ENCODE measurements at places on chromosomes 5 and 9. TPM values are rescaled to one million over a fixed set of nuclear protein-coding genes. Genes with fewer than 3 reads are reported as not detected.

GRCh38 chr9:127396253-127396807 is 639 bp upstream of the SLC2A8 start:
- H3K27me3 ChIP-seq, result peaks cover 2% of the 10 kb centered on the region
- no peak for DNase-seq
- H3K36me3 ChIP-seq, result no peaks in the 10 kb centered on the region
- peaks cover 9% of the 10 kb centered on the region for H3K4me1 ChIP-seq
- no peak overlapping the region for H3K27ac ChIP-seq

The OR1L8 gene
- 0.16 TPM for total RNA-seq

The MYORG gene
- total RNA-seq, result 7.0 TPM

DNA sequence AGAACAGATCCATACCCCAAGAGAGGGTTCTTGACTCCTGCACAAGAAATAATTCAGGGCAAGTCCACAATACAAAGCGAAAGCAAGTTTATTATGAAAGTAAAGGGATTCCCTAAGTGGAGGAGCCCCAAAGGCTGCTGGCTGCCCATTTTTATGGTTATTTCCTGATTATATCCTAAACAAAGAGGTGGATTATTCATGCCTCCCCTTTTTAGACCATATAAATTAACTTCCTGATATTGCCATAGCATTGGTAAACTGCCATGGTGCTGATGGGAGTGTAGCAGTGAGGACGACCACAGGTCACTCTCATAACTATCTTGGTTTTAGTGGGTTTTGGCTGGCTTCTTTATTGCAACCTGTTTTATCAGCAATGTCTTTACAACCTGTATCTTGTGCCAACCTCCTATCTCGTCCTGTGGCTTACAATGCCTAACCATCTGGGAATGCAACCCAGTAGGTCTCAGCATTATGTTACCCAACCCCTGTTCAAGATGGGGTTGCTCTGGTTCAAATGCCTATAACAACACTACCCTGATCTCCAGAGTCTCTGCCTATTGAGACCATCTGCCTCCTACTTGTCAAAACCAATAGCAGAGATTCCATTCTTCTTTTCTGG is 154.4 kb upstream of the GRAMD2B start:
- H3K4me1 ChIP-seq, result no peaks in the 10 kb centered on the region
- DNase-seq, result no peak
- no peak overlapping the region for H3K27ac ChIP-seq
- H3K36me3 ChIP-seq, result no peaks in the 10 kb centered on the region
- no peak overlapping the region for H3K4me3 ChIP-seq
- H3K27me3 ChIP-seq, result no peaks in the 10 kb centered on the region

Data from endothelial cell of umbilical vein (primary cell).